NT2/D1 (cell line): ENCODE measurements at places on chromosomes 7 and 10.

DNA sequence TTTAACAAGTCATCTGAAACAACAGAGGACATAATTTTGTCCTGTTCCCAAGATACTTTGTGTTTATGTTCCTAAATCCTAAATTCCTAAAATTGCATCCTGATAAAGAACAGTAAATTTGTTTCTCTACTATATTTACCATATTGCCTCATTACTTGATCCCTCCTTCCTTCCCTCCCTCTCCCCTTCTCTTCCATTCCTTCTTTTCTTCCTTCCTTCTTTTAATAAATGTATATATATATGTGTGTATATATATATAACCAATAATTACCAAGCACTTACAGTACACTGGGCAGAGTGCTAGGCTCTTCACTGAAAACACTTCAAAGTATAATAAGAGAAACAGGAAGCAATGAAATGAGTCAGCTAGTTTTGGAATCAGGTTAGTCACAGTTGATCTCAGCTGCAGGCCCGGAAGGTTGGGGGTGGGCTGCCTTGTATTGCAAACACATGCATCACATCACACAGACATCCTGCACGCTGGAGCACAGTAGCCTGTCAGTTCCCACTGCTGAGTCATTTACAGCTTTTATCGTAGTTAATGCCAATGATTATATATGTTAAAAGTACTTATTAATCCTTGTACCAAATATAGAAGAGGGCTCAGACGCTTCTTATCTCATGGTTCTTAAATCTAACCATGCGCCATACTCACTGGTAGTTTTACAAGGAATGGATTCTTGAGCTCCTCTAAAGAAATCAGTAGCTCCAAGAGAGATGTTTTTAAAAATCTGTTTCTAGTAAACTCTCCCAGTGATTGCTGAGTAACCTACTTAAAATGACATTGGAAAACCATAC lies 551.7 kb downstream of the GRM8 start:
- peak; percentile 46 for DNase-seq

DNA sequence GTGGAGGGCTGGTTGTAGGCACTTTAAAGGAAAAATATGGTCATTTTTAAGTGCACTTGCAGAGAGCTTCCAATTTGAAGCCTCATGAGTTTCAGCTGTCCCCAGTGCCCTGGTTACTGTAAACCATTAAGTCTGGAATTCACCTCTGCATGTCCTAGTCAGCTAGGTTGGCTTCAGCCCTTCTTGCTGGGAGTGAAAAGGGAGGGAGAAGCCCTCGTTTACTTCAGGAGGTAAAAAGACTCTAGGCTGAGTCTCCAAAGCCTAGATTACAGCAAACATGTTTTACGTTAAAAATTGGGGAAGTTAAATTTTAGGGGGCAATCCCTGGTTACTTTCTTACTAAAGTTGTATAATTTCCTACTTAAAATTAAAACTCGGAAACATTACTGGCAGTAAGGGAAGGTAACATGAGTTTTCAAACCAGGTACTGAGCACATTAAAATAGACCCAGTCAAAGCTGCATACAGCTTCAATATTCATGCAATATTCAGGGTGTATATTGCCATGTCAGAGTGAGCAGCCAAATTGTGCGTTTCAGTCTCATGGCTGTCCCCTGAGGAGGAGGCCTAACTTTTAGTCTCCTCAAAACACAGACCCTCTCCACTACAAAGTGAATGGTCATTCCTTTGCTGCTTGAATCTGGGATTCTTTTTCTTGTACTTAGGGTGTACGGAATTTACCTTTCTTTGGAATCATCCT lies 156.7 kb downstream of the PRKG1 start:
- DNase-seq: no peak

GRCh38 chr10:60760711-60761210 lies 17.5 kb upstream of the CDK1 start:
- no peak for DNase-seq

DNA sequence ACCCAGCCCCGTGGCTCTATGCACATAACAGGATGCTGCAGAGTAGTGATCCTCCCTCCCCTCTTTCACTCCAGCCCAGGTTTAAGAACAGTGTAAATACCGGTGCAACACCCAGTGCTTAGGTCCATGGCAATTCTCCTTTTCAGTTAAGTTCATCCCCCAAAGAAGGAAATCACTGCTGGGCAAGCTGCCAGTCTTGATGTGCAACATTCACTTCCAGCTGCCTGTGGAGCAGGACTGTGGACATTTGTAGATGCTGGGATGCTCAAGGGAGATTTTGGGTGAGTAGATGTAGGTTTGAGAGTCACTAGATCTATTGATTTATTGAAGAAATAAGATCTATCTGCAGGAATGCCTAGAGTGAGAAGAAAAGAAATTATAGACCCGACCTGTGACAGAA lies 294.3 kb upstream of the KIAA1217 start:
- no peak for DNase-seq

DNA sequence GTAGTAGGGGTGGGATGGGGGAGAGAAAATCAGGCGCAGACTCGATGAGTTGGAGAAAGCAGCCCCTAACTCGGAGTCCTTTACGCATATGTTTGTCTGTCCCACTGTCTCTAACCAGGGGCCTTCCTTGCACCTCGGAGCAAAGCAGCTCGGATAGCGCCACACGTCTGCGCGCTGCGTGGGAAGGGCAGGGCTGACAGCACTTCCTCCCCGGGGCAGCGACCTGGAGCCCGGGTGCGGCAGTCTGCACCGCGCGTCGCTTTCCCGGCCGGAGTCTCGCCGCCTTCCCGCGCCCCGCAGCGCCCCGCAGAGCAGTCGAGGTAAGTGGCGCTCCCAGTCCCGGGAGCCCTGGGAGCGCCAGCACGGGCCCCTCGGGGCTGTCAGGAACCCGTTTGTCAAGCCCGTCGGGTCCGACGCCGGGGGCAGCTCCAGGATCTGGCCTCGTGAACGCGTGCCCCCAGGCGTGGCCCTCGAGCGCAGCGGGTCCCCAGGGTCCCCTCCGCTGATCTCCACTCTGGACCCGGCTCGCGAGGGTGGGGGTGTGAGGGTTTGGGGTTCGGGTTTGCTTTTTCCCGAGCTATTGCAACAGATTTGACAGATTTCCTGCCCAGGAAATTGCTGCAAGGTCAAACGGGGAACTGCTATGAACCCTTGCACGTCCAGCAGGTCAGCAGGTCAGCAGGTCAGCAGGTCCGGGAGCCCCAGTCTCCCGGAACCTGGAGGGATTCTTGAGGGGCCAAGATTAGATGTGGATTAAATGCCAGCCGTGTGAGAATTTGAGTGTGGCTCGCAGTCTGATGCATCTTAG lies 597 bp downstream of the APBB1IP start:
- no peak for DNase-seq

- no peak for DNase-seq
These were observed 308.3 kb downstream of the PARD3 start for GRCh38 chr10:34506786-34507185.

DNA sequence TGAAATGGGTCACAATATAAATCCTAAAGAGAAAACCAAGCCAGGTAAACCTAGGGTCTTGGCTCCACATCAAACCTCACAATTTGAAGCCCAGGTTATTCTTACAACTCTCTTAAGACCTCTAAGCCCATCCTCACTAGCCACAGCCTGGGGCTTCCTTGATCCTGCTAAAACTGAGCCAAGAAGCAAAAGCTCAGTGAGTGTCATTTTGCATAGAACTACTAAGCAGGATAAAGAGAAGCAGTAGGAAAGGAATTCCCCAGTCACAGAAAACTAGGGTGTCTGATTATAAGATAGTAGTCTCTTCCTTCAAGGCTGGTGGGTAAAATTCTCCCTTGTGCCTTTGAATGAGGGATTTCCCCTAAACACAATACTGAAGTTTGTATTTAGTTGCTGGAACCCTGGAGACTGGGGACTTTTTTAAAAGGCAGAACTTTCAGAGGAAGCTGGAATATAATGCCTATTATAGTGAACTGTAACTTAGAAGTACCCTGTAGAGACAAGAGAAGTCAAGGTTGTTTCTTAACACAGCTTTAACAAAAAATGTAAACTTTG lies 196.6 kb upstream of the KIAA1217 start:
- DNase-seq: peak; percentile 50

- no peak for DNase-seq
These were observed 5.5 kb upstream of the FIGNL1 start for GRCh38 chr7:50455658-50456057.

GRCh38 chr10:61845196-61845949 lies 56.1 kb upstream of the ARID5B start:
- DNase-seq: no peak

GRCh38 chr10:69639291-69640195 lies 9.5 kb downstream of the FAM241B start:
- peak; percentile 66 for DNase-seq

- DNase-seq: no peak
These were observed 29.0 kb downstream of the PLAC9 start for GRCh38 chr10:80161321-80162083.

DNA sequence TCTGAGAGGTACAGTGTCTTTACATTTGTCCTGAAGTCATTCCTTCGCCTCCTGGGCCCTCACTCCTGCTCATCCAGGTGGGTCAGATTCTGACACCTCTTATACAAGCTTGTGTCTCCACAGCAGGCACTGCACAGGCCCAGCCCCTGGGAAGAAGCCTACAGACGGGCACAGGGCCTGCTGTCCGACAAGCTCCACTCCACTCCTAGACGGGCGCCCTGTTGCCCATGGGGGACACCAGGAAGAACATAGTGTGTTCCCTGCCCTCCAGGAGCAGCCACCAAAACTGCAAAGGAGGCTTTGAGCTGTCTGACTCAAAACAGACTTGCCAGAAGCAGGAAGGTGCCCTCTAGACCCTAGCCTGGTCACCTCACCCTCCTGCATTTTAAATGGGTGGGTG lies 45.6 kb upstream of the SLC29A3 start:
- DNase-seq: no peak

DNA sequence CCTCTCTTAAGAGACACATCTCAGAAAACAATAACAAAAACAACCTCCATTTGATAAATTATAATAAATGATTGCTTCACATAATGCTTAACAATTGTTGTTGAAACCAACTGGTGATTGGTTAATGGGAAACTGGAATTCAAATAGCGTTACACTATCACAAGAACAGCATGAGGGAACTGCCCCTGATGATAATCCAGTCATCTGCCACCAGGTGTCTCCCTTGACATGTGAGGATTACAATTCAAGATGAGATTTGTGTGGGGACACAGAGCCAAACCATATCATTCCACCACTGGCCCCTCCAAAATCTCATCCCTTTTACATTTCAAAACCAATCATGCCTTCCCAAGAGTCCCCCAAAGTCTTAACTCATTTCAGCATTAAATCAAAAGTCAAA lies 375.9 kb downstream of the BMPER start:
- DNase-seq: no peak

- no peak for DNase-seq
These were observed 37.7 kb downstream of the CFAP58 start for GRCh38 chr10:104391150-104391968.

GRCh38 chr10:49354593-49354992 lies 41.3 kb downstream of the DRGX start:
- DNase-seq: no peak

DNA sequence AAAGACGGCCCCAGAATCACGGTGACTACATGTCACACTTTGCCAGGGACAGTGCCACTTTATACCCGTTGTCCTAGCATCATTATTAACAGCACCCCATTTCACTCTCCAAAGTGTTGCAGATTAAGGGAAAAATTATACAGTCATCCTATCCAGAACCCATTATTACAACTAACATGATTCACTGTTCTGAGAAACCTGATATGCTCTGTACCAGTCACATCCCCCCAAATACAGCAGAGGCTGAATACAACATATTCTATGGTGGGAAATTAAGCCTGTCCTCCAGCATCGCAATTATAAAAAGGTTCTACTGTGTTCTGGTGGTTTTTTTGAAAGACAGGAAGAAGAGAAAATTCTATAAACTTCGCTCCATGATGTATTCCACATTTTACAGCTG lies 162.1 kb downstream of the JAZF1 start:
- no peak for DNase-seq

- no peak for DNase-seq
These were observed 333.3 kb upstream of the SEMA3D start for GRCh38 chr7:85520175-85520574.

DNA sequence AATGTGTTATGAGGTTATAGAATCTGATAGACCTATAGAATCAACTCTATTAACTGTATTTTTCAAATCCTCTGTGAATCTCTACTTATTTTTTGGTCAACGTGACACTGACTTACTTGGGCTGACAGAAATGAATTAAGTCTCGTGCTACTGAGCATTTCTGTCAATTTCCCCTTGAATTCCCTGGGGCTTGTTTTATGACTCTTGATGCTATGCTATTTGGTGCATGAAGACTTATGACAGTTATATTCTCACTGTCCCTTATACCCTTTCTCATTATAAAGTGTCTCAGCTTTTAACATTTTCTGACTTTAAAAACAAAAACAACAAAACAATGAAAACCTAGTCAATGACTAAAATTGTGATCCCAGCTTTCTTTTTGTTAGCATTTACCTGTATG lies 68.5 kb upstream of the OPALIN start:
- DNase-seq: no peak

DNA sequence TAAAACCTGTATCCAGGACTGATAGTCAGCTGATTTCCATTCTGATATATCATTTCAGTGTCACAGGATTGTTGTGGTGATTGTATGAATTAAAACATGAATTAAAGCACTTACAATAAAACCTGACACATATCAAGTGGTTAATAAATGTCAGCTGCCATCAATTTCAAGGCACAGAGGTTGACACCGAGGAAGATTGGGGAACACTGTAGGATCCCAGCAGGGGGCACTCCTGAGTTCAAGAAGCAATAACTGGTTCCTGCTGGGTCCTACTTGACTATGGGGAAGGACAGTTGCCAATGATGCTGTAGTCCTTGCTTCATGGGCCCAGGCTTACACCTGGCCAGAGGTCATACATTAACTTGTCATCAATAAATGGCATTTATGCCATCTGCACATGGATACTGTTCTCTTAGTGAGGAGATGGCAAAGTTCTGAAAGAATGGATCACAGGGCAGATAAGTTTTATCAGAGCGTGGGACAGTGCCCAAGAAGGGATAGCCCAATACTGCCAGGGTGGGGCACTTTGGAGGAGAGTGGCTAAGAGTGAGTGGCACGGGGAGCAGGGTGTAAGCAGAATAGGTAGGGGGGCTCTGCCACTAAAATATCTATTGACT lies 24.1 kb downstream of the FZD1 start:
- peak; percentile 43 for DNase-seq

DNA sequence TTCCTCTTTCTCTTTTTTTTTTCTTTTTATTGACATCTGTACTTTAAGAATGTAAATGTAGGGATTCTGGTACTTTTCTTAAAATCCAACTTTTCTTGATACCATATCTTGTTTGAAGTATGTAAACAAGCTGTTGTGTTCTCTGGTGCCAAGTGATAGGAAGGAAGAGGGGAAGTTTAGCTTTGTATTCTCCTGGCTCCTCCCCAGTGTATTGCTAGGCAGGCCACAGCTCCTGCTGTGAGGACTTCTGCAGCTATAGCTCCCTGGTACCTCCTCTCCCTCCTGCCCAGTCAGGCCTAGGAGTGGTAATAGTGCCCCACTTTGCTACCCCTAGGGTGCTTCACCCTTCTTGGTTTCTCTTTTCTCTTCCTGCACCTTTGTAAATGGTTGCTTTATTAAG lies 45.3 kb upstream of the SP8 start:
- DNase-seq: peak; percentile 32
